NCI-H187 treated with DMSO at 0.1 percent for 48 hours (cell line): ENCODE measurements at places on chromosomes 2 and 18.

DNA sequence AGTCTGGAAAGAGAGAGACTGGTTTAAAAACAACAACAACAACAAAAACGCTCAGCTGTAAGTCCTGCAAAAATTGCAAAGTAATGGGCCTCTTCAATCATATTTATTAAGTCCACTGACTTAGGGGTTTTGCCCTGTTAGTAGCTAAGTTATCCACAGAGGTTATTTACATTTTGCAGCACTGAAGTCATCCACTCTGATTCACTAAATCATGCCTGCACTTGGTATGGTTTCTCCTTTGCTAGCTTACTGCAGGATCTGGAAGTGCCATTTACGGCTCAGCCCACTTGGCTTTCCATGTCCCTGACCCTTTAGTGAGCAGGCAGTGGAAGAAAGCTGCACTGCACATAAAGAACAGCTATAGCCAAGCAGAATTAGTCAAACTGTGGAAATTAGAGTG, 484.4 kb downstream of the NRXN1 start:
- no peak for DNase-seq

GRCh38 chr2:190976521-190976920, 37.5 kb downstream of the STAT1 start:
- no peak for DNase-seq

GRCh38 chr2:32591669-32592463, 36.0 kb upstream of the TTC27 start:
- DNase-seq: no peak

DNA sequence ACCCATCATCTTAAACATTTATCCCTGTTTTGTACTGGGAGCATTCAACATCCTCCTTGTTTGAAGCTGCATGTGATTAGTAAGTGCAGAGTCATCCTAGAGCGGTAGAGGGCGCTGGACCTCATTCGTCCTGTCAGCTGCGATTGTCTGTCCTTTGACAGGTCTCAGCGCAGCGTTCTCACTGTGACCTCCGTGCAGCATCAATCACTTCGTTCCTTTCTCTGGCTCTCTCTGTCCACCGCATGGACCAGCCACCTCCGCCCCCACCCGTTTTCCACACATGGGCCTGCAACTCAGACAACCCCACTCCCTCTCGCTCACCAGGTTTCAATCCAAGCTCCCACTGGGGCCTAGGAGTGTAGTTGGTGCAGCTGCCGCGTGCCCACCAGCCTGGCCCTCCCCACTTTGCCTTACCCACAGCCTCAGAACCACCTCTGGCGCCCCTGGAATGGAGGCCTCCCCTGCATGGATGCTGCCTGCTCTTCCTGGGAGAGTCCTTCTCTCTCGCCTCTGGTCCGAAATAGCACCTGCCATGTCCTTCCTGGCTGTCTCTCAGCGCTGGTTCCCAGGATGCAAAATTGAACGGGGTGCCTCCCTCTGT, 90.5 kb downstream of the NDUFA10 start:
- DNase-seq: no peak

DNA sequence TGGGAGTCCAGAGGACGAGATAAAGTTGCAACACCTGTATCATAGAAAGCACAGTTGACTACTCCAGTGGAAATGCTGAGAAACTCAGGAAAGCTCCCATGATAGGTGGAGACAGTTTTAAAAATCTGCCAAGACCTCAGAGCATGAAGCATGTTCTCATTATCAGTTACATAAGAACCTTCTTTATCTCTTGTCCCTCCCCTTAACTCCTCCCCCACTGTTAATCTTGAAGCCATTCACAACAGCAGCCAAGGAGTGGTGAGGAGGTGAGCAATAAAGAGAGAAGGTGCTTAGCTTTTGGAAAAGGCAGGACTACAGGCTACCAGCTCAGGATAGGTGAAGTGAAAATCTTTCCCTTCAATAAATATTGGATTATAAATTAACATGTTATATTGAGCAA, 657.9 kb downstream of the NYAP2 start:
- no peak for DNase-seq

DNA sequence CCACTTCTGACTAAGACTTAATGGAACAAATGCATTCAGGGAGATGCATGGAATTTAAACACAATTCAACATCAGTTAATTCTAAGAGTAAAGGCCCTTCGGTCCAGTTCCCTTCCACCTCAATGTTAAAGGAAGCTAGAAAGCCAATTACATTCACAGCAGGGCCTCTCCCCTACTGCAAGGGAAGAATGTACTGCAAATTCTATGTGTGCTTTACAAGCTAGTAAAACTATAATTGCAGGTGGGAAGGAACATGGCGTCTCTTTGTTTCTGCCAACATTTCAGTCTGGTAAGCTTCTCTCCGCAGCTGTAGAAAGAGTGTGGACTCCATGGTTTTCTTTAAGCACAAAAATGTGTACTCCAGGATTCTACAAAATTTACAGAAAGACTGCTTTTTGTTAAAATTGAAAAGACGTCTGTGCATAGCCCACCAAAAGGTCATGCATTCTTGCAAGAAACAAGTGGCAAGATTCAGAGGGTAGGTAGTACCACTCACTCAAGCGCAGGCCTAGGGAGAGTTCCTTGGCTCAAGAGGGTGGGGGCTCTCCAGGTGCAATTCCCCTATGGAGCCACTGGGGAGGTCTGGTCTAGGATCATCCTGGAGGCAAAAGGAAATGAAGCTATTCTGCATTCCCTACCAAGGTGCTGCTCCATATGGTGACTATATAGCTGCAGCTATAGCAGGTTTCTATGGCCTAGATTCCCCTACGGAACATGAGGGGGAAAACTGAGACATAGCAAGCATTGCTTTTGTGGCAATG, 127.0 kb upstream of the FZD5 start:
- DNase-seq: no peak

- no peak for DNase-seq
Measured at GRCh38 chr18:24263050-24263449, 124.2 kb downstream of the CABYR start.
